IMR-90 (cell line): ENCODE measurements at places on chromosomes 13 and 19. TPM values are rescaled to one million over a fixed set of nuclear protein-coding genes. Genes with fewer than 3 reads are reported as not detected.

GRCh38 chr13:30442926-30443325, 20.6 kb downstream of the UBE2L5 start:
- DNase-seq: no peak

DNA sequence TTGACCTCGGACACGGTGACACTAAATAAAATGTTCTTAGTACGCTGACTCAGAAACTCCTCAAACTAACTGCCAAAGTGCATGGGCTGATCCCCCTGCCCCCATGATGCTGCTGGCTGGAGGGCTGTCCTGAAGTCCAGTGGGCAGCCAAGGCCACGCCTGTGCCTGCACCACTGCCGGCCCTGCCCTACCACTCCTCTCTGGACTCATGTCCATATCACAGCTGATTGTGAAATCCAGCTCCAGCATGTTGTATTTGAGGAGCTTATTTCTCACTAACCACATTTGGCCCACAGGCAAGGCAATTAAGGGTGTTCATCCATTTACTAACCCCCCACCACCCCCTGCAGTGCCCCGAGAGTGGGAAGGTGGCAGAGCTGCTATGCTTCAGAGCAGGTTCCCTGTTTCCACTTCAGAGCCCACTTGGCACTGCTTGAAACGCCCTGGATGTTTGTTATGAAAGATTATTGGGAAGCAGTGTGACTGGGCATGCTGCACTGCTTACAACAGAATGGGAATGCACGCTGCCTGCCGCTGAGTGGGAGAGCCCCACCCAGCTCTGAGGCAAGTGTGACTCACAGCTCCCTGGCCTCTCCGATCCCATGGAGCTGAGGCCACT, 114.0 kb downstream of the UQCRFS1 start:
- peak; percentile 77 for DNase-seq

DNA sequence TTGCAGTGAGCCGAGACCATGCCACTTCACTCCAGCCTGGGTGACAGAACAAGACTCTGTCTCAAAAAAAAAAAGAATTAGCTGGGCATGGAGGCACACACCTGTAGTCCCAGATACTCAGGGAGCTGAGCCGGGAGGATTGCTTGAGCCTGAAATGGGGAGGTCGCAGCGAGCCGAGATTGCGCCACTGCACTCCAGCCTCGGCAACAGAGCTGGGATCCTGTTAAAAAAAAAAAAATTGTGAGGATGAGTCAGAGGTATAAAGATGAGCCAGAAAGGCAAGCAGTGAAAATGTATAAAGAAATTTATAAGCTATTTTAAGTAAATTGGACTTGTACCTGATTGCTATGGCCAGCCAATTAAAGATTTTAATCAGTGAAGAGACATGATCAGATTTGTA, 21.1 kb downstream of the KBTBD6 start:
- peak; percentile 52 for DNase-seq

DNA sequence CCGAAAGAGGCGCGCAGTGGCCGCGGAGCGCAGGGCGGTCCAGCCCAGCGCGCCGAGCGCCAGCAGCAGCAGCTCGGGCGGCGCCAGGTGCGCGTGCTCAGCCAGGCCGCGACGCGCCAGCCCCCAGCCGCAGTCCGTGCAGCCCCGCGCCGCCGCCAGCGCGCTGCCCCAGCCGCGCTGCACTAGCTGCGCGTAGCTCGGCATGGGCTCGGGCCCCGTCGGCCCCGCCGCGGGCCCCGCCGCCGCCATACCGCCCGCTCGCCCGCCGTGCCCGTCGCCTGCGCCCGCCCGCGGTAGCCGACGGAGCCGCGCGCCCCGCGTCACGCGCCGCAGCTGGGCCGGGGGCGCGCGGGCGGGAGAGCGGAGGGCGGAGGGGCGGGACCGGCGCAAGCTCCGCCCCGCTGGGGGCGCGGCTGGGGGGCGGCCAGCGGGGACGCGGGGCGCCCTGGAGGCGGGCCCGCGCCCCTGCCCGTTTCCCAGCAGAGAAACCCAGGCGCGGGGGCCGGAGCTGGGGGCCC, at the start of gene CERS1:
Gene CERS1 (minus strand): TSS at position 335 of the 518 bp plus-strand sequence. CDS start 86 bp downstream, at position 249.
- no peak for DNase-seq

The CEACAM19 gene
- 0.56 and 0.72 TPM in 2 replicates for total RNA-seq

DNA sequence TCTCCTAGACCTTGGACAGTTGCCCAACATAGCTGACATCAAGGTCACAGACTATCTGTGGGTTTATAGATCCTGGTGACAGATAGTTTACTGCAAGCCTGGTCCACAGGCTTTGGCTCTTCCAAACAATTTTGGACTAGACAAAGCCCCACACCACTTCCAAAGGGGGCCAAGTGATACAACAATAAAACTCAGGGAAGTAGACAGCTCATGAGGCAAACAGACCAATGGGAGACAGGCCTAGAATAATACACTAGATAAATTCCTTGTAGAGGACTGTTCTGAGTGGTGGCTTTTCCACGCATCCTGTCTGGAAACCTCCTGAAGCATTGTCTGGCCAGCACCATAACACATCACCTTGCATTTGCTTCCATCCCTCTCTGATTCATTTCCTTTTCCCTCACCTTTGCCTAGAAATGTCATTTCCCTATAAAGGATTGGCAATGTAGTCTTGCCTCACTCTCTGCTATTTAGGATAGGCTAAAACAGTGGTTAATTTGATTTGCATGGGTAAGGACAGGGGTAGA, 284.2 kb downstream of the POU4F1 start:
- DNase-seq: no peak

DNA sequence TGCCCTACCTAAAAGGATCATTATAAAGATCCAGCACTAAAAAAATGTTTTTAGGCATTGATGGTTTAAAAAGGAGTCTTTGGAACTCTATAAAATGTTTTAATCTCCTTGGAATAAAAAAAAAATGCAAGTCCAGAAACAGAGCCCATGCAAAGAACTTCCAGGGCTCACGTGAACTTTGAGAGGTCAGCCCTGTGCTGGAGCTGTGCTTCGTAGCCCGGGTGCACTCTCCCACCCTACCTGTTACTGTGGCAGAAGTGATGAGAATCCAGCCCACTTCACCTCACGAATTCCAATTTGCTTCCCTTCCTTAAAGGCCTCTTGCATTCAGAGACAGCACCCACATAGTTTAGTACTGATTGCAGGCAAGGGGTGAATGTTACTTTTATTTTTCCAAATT, 267.7 kb downstream of the SHISA2 start:
- DNase-seq: no peak

DNA sequence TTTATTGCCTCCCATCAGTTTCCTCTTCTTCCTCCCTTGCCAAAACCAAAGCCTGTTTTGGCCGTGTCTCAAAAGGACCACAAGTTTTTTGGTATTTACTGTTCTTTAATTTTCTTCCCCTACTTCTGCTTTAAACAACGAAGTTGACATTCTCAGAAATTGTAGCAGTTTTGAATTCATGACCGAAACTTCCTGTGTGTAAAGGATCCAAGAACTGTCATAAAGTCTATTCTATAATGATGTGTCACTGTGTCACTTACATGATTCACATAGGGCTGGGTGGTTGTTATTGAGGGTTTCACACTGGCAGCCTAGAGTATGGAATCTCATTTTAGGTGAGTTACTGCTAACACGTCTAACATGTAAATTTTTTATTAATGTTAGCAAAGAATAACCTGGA, 741.0 kb upstream of the KLHL1 start:
- no peak for DNase-seq

- no peak for DNase-seq
Measured at GRCh38 chr19:41735071-41735600, 20.2 kb upstream of the CEACAM6 start.

The KIR2DL3 gene
- not detected in 2 replicates for total RNA-seq

- no peak for DNase-seq
Measured at GRCh38 chr19:49856574-49857021, 5.6 kb downstream of the PTOV1 start.

The SHISA2 gene
- under 0.01 TPM in 1 of 2 replicates, not detected in the other for total RNA-seq

GRCh38 chr19:52086481-52086880, 9.1 kb downstream of the ZNF841 start:
- peak; percentile 30 for DNase-seq

GRCh38 chr13:114005206-114005724, 31.4 kb upstream of the C13orf46 start:
- DNase-seq: no peak

The SHISA7 gene
- total RNA-seq: not detected in 2 replicates

GRCh38 chr13:28866932-28867331, 46.8 kb downstream of the MTUS2 start:
- no peak for DNase-seq

DNA sequence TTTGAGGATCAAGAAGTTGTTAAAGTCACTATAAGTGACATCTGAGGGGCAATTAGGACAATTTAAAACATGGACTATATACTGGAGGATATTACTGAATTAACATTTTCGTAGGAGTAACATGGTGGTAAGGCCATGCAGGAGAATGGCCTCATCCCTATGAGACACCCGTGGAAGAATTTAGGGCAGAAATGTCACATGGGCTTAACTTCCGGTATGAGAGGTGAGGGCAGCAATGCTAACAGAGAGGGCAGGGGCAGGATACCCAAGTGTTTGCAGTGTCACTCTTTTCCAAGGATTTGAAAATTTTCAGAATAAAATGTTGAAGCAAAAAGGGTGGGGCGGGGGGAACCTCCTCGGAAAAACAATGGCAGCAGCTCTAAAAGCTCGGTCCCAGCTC, 23.6 kb downstream of the RANBP3 start:
- DNase-seq: peak; percentile 23

GRCh38 chr13:75938811-75939560, 302.9 kb downstream of the LMO7 start:
- DNase-seq: peak; percentile 19

GRCh38 chr19:5696196-5697021, 6.3 kb downstream of the RPL36 start:
- no peak for DNase-seq

- no peak for DNase-seq
Measured at GRCh38 chr19:11227195-11227886, 12.1 kb upstream of the ANGPTL8 start.

DNA sequence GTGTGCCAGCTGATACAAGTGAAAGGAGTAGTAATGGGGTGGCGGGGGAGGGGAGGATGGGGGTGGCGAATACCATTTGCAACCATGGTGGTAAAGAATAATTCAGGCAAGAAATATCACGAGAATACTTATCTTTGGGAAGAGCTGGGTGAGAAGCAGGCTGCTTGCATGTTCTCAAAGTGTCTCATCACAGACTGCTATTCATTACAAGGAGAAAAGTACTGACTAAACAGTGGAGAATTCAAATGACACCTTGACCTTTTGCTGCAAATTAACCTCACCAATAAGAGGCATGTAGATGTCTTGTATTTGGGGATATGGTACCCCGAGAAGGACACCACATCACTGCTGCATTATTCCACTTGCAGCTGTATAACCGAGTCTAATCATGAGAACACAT, 585.7 kb upstream of the GPC6 start:
- DNase-seq: peak; percentile 2

GRCh38 chr19:42426643-42427042, 545 bp downstream of the LIPE start:
- DNase-seq: no peak

DNA sequence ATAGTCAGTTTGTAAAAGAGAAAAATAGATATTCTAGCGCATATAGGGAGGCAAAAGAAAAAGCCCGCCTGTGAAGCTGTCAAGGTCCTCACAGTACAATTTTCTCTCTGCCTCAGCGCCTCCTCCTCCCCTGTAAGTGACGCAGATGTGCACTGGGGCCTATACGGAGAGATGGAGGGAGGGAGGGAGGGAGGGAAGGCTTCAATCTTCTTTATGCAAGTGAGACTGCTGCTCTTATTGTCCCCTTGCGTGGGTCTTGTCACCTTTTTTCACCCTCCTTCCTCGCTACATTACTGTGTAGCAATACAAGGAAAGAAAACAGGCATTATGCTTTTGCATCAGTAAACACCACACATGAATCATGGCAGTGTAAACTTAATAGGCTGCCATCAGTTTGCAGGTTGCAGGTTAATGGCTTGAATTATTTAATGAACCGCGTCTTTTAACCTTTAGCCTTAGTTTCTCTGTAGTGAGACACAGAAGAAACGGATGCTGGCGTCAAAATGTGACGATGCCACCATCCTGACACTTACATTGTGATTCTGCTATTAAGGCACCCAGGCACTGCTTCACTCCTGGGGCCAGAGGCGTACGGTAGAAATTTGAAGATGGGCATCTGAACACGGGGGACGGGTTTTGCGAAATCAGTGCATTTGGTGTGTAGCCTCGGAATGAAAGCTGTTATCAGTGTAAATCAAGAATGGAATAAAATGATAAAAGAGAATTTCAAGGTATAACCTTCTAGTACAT, at the start of gene KLHL1:
Gene KLHL1 (minus strand): TSS at position 97 of the 750 bp plus-strand sequence. CDS start 753 bp downstream, outside the sequence.
- no peak for DNase-seq

The ZNF558 gene
- 16.7 and 21.0 TPM in 2 replicates for total RNA-seq

GRCh38 chr19:48090281-48090802, 20.3 kb downstream of the PLA2G4C start:
- no peak for DNase-seq

DNA sequence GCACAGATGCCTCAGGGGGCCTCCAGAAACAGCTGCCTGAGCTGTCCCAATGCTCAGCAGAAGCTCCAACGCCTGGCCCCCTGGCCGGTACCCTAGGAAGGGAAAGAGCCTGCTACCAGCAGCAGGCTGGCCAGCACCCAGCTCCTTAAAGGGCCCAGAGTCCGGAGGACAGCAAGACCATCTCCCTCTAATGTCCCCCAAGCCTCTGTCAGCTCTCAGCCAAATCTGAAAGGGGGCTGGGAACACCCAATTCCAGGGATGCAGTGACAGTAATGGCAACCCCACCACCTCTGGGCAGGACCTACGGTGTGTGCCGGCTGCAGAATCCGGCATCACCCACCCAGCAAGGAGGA, 4.2 kb downstream of the PPP6R1 start:
- no peak for DNase-seq

DNA sequence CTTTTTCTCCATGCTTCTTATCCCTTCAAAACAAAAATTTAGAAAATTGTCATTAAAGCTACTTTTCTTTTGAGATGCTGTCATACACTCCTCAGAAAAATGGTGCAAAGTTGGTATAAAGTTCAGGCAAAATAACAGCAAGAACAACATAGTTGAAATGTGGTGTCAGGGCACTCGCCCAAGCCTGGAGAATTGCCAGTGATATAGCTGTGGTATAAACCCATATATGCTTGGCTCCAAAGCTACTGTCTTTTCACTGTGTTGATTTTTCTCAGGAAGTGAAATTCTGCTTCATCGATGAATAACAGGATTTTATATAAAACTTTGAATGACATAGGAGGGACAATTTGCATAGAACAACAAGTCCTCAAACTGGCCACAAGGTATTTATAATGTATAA, 2532.9 kb downstream of the PCDH9 start:
- no peak for DNase-seq

The NLRP5 gene
- total RNA-seq: not detected in 2 replicates

DNA sequence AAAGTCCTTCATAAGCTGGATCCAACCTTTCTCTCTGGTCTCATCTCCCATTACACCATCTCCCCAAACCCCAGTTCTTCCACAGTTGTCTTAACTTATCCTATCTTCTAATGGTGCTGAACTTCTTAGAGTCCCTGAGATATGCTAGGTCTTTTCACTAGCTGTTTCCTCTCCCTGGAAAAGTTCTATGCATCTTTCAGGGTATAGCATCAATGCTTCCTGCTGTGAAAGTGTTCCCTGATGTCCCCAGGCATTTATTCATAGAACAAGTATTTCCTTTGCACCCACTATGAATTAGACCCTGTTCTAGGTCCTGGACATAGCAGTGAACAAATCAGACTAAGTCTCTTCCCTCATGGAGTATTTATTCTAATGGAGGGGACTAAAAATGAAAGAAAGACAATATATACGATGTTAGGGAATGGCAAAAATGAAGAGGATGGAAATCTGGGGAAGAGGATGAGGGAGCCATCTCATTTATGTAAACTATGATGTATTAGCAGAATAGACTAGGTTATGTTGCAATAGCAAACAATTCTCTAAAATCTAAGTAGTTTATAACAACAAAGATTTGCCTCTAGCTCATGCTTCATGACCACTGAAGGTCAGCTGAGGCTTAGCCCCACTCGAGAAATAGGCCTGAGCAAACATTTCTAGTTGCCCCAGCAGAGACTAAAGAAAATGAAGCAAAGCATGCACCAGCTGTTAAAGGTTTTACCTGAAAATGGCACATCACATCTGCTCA, 120.0 kb downstream of the CYSLTR2 start:
- peak; percentile 50 for DNase-seq
